Panc1 (cell line): ENCODE measurements at places on chromosomes 2 and 18. TPM values are rescaled to one million over a fixed set of nuclear protein-coding genes. Genes with fewer than 3 reads are reported as not detected.

HMSD gene
- 1.3 TPM for total RNA-seq

CCL20 gene
- total RNA-seq: not detected

- no peak for DNase-seq
Observed at GRCh38 chr2:109613081-109613921, 465 bp downstream of the SEPTIN10 start.

GRCh38 chr2:109196081-109196875, 67.3 kb downstream of the SH3RF3 start:
- DNase-seq: no peak

DNA sequence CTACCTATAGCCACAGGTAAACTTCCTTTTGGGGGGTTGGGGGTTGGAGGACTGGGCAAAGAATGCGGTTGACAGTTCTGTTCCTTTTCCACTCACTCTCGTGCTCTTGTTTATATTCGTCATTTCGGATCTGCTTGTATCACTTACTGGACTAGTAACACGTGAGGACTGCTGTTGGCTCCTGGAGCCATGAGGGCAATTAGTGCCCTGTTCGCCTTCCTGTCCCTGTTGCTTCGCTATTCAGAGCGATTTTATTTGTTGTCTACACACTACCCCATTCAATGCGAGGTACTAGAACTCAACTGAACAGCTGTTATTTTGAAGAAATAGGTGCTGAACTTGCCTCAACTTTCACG, 1.1 kb downstream of the KCNJ3 start:
- DNase-seq: no peak

GRCh38 chr18:76386886-76387285, 108.2 kb downstream of the ZNF516 start:
- no peak for DNase-seq

DNA sequence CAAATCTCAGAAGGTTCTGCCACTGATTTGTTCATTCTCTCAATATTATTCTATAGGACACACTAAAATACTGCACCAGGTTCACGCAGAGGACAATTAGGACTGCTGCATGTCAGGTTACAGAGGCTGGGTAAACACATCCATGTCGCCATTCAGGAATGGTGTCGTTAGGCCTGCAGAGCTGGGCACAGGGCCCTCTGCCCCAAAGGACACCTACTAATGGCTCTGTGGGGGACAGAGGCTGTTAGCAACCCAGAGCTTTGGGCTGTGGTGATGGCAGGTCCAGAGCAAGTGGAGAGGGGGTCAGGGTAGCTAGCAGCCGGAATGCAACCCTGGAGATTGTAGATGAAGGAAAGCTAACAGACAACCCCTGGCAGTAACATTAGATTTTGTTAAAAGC, 115.9 kb downstream of the TTC32 start:
- DNase-seq: no peak

- DNase-seq: no peak
Observed at GRCh38 chr2:16644221-16644925, 21.3 kb downstream of the CYRIA start.
